ENCODE measurements at places on chromosomes 11 and 22. TPM values are rescaled to one million over a fixed set of nuclear protein-coding genes. Genes with fewer than 3 reads are reported as not detected.

Gene MUC15
- total RNA-seq = not detected

Gene PGR
- under 0.01 TPM for total RNA-seq

Gene PHOX2A
- total RNA-seq = not detected

Gene MYOD1
- total RNA-seq = not detected

Gene STARD10
- 25.1 TPM for total RNA-seq

Gene GPR83
- total RNA-seq = under 0.01 TPM

Gene MAPK8IP2
- 0.38 TPM for total RNA-seq

Gene POLA2
- total RNA-seq = 6.2 TPM

Gene OR51G1
- not detected for total RNA-seq

Gene DEFB131B
- total RNA-seq = not detected

Gene CHRM1
- not detected for total RNA-seq

Gene TREH
- total RNA-seq = not detected

Gene IMMP1L
- total RNA-seq = 11.8 TPM

Gene SCGB2A2
- not detected for total RNA-seq
